ENCODE measurements at places on chromosomes 7 and 10.
A peak's percentile ranks its signal among the peaks of the same experiment; 100 is the strongest.

GRCh38 chr10:71344993-71345480 is 26.0 kb downstream of the SLC29A3 start:
- DNase-seq = no peak

DNA sequence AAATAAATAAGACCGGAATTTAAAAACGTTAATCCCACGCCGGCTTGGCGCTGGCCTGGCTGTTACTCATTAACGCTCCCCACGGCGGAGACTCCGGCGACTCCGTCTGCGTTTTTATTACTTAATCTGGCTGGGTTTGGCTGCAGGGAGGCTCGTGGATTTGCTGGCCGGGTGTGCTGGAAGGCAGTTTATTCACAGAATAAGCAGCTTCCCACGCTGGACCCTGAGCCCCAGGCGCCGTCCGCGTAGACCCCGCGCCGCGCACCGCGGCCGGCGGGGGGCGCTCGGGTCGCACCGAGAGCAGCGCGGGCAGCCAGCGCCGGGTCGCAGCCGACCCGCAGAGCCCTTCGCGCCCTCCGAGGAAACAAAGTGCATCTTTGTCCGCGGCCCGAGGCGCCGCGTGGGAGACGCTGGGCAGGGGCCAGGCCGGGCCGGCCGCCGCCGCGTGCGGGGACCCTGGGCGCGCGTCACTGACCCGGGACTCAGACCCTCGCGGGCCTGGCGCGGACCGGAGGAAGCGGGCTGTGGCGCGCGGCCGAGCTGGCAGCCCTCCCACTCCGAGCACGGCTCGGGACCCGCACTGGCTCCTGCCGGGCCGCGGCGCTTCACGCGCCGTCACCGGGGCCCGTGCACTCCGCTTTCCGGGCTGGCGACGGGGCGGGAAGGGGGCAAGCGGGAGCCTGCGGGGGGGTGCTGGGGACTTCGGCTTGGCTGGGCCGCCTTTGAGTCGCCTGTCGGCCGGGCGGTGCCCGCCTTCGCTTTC is 587 bp upstream of the GRK5 start:
- DNase-seq = peak; percentile 85

DNA sequence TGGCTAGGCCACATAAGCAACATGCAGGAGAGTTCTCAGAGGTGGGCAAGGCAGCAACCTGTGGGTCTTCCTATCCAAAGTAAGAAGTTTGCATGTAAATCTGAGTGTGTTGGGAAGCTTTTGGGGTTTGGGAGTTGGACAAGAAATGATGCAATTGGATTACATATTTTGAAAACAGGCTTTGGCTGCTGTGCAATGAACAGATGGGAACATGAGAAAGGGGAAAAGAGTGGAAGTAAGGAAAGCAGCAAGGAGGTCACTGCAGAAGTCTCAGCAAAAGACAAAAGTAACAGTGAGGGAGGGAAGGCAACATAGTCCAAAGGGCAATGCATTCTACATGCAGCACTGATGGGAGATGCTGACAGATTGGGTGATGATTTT is 61.1 kb upstream of the C10orf90 start:
- no peak for DNase-seq

GRCh38 chr10:11109590-11109989 is 91.9 kb downstream of the CELF2 start:
- no peak for DNase-seq

DNA sequence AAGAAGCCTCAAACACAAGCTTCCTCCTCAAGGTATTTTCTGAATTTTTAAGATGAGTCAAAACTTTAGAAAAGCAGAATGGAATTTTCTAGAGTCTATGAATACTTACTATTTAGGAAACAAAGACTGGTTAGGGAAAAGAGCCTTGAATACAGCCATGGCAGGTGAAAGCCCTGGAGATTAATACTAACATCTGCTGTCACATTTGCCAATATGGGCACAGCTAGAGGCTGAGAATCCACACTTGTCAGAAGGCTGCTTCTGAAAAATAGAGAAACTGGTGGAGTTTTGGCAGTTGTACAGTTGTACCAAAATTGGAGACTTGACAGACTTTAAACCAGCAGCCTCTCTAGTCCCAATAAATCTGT is 24.3 kb upstream of the CNNM1 start:
- DNase-seq = no peak

DNA sequence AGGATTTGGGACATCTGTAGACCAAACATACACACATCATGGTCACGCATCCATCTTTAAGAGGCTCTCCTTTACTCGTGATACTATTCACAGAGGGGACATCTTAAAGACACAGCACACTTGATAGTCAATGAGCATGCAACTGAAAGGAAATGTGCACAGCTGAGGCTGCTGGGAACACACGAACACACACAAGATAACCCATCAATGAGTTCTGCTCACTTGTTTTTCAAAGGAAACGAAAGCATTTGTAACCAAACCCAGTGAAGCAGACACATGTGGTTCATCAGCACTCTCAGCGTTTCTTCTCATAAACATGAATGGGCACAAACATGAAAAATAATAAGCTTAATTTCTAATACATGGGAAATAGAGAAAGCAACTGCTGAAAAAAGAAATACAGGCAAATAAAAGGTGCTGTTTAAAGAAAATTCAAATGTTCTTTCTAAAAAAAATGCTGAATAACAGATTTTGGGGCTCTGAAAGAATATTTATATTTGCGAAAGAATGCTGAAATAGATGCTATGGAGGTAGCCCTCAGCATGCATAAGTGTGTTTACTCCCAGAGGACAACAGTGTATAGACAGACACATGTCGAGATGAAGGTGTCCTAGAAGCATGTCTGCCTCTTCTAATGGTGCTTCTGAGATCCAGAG is 59.7 kb upstream of the LAMB4 start:
- DNase-seq = no peak

- DNase-seq = peak; percentile 58
These were observed 90.4 kb downstream of the KIAA1549 start for GRCh38 chr7:138890499-138891445.

GRCh38 chr10:113252650-113253618 is 299.9 kb upstream of the HABP2 start:
- no peak for DNase-seq

GRCh38 chr7:1446620-1447032 is 12.6 kb downstream of the MICALL2 start:
- no peak for DNase-seq

GRCh38 chr10:21944727-21945386 is 58.7 kb downstream of the DNAJC1 start:
- no peak for DNase-seq

- DNase-seq = no peak
These were observed 73.6 kb downstream of the MINPP1 start for GRCh38 chr10:87578160-87578841.

Measured in Right ventricle myocardium superior (tissue), 1 donor.